ENCODE measurements at places on chromosomes 4 and X.

DNA sequence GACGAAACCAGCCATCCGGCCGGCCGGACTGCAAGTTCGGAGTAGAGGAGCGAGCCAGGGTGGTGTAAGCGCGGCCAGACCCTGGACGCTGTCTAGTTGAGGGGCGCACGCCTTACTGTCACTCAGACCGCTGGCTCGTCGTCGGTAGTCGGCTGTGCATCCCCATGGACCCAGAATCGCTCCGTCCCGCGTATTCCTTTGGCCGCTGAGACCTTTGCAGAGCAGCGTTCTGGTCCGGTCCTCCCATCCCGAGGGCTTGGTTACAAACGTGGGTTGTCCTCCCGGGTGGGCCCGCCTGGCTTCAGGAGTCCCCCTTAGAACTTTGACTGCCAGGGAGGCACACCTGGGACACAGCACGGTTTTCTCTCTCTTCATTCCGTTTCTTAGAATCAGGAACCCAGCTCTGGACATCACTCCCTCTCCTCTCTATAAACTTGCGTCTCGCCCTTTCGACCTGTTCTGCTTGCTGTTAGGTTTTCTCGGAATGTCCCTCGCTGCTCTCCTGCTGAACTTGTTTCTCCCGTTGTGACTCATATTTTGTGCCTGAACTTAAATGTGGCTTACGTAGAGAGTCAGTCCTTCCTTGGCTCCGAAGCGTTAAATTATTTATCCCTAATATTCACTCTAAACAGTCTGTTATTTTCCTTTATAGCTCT lies 672 bp downstream of the PGM2 start:
- DNase-seq: no peak

DNA sequence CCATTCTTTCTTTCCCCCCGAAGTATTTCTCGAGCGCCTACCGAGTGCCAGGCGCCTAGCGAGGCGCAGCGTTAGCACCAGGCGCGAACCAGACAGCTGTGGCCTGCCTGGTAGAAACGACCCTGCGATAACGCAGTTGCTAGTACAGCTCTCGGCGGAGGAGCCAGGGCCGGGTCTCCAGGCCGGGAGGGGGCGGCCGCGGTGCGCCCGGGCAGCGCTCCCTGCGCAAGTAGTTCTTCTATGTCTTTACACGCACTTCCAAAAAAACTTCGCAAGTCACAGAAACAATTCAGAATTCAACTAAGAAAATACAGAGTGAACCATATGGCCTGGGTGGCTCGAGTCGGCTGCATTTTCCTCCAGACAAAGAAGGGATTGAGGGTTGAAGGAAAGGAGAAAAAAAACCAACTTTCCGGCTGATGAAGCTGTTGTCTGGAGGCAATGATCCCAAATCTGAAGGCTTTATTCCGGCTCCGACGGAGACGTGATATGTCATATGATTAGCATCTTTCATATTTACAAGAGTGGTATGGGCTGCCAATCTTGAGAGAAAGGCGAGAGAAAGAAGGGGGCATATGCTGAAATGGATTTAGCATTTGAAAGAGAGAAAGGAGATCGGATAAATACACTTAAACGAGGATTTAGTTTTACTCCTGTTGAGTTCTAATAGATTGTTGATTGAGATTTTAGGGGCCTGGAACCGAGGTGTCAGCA lies 7.2 kb upstream of the NEUROG2 start:
- no peak for DNase-seq

DNA sequence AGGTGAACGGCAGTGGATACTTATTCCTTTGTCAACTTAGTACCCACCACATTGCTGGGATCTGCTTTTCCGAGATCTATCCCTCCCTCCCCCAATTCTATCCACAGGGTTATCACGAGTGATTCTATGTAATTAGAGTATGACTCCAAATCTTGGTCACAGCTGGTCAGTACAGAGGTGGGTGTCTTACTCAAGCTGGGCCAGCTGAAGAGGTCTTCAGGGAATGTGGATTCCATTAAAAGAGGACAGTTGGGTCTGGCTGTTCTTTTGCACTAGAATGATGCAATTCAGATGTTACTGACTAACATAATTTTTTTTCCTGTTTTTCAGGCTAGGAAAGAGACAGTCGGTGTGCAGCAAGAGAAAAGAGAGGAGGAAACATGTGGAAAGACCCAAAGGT lies 92.3 kb downstream of the HS3ST1 start:
- no peak for DNase-seq

DNA sequence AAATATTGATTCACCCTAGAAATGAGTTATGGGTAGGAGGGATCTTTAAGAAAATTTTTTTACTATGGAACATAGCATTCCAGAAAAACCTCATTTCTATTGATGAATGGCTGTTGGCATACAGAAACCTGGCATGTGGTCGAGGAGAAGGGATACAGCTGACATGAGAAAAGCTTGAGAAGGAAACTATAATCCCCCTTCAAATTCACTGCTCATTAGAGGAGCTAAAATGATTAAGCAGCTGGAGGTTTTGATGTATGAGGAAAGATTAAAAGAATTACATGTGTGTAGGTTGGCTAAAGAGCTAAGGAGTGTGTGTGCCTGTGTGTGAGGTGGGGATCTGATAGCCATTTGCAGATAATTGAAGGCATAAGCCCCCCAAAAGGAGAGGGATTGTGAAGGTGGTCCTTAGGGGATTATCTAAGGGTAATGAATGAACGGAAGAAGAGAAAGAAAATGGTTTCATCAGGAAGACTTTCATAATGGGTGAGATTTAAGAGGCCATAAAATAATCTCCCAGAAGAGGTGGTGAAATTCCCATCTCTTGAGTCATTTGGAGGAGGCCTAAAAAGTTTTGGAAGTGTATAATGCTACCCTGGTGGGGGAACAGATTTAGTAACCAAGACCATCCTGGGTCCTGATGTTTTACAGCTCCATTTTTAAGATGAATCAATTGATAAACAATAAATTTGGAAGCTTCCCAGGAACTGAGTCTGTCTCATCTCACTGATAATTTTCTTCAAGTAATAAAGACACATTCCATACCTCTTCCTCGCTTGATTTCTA lies 272.0 kb upstream of the HAND2 start:
- no peak for DNase-seq

- no peak for DNase-seq
Measured at GRCh38 chrX:20664774-20665173, 398.1 kb upstream of the RPS6KA3 start.

- DNase-seq: no peak
Measured at GRCh38 chrX:54029529-54030143, 14.6 kb downstream of the PHF8 start.

DNA sequence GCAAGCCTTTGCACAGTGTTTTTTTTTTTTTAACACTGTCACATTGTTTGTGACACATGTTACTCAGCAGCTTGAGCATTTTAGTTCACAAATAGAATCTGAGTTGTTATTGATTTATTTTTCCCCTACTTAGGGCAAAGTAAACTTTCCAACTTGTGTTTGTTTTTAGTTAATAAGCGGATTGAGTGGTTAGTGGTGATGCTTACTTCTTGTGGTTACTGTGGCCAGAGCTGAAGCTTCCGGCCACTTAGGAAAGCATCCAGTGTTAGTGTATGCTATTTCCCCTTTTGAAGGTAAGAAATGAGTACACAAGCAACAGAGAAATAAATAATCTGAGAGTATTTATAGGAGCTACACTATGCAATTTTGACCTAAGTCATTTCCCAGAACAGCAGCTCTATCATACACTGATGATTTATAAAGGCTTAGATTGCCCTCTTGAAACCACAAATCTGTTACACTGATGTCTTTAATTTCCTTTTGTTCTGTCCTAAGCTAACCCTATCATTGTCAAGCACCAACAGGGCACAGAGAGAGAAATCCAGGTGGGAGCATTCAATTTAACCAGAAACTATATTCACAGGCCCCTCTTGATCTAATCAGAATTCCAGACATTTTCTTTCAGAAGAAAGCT lies 2464.6 kb downstream of the PCDH7 start:
- DNase-seq: no peak

GRCh38 chr4:174156239-174156826 lies 127.1 kb downstream of the FBXO8 start:
- DNase-seq: no peak

DNA sequence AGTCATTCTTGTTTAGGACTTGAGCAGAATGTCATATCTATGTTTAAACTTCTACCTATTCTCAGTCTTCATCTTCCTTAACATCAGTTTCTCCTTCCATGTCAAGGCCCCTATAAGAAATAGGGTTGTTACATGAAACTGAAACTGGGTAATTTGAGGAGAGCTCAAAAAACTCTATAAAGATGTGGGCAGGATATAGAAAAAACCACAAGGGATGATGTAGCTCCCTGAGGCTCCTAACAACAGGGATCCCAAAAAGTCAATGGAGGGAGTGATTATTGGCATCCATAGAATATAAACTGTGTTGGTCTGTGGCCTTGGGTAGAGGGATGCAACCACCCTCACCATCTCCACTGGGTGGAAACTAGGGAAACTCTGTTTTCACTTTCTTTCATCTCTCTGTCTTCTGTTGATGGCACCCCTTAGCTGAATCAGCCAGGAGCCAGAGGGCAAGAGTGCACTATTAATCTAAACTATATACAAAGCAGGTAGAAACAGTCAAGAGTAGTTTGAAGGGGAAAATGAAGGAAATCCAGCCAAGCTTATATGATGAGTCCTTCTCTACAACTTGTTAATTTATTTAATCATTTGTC lies 27.6 kb downstream of the C4orf54 start:
- no peak for DNase-seq

- DNase-seq: no peak
Measured at GRCh38 chr4:4599481-4600275, 57.8 kb upstream of the STX18 start.

GRCh38 chr4:188372058-188372457 lies 232.8 kb downstream of the TRIML1 start:
- no peak for DNase-seq

GRCh38 chrX:43002526-43003203 lies 224.7 kb upstream of the PPP1R2C start:
- DNase-seq: no peak

DNA sequence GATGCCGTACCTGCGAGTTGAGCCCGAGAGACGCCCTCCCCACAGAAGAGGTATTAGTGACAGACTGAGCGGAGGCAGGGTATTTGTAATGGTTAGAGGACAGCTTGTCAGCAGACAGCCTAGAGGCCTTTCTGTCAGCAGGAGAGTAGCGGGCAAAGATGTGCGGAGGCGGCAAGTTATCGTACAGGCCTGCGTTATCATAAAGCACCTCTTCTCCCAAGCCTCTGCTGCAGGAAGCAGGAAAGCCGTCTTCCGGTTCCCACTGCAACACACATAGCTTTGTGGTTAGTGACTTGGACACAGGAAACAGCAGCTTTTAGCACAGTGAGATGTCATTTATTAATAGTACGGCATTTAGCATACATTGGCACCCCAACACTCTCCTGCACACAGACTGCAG lies 158.3 kb downstream of the AFAP1 start:
- peak; percentile 15 for DNase-seq

- DNase-seq: no peak
Measured at GRCh38 chrX:16403808-16404207, 236.5 kb downstream of the MAGEB17 start.

- DNase-seq: no peak
Measured at GRCh38 chr4:5019274-5019673, at the start of gene CYTL1. TSS of gene CYTL1 (minus strand) at chr4:5019458. CDS start at chr4:5019445, 13 bp downstream.

- no peak for DNase-seq
Measured at GRCh38 chr4:39609454-39609931, 29.2 kb downstream of the SMIM14 start.

GRCh38 chr4:163966612-163967011 lies 472.1 kb downstream of the TMA16 start:
- no peak for DNase-seq

DNA sequence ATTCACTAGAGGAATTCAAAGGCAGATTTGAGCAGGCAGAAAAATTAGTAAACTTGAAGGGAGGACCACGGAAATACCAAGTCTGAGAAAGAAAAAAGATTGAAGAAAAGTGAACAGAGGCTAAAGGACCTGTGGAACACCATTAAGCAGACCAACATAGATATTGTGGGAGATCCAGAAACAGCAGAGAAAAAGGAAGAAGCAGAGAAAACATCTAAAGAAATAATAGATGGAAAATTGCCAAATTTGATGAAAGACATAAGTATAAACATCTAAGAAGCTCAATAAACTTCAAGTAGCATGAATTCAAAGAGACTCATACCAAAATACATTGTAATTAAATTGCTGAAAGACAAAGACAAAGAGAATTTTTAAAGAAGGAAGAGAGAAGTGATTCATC lies 31.0 kb downstream of the ADAMTS3 start:
- DNase-seq: no peak

- DNase-seq: no peak
Measured at GRCh38 chr4:169484485-169484884, 127.9 kb downstream of the NEK1 start.

DNA sequence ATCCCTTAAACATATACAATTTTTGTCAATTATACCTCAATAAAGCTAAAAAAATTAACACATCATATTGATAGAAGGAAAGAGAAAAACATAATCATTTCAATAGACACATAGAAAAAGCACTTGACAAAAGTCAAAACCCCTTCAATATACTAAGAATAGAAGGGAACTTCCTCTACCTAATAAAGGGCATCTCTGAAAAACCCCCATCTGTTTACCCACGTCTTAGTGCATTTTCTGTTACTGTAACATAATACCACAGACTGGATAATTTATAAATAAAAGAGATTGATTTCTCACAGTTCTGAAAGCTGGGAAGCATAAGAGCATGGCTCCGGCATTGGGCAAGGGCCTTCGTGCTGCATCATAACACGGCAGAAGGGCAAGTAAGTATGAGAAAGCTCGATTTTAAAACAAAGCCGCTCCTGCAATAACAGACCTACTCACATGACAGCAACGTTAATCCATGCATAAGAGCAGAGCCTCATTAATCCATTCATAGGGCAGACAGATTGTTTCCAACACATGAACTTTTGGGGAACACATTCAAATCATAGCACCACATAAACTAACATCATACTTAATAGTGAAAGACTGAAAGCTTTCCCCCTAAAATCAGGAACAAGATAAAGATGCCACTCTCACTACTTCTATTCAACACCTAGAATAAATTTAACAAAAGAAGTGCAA lies 15.7 kb downstream of the STEEP1 start:
- no peak for DNase-seq

DNA sequence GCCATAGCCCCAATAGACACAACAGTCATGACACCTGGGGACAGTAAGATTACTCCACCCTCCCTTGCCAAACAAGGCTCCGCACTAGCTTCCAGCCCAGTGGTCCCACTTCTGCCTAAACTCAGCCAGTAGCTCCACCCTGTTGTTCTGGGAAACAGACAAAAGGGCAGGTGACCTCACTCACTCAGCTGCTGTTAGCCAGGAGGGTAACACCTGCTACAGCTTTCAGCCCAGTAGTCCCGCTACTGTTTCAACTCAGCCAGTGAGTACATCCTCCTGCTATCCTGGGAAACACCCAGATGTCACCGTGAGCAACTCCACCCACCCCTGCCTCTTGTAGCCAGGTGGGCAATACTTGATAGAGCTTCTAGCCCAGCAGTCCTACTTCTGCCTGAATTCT lies 162.7 kb upstream of the CPXCR1 start:
- no peak for DNase-seq

- DNase-seq: no peak
Measured at GRCh38 chr4:109754093-109754857, 24.4 kb upstream of the PLA2G12A start.

DNA sequence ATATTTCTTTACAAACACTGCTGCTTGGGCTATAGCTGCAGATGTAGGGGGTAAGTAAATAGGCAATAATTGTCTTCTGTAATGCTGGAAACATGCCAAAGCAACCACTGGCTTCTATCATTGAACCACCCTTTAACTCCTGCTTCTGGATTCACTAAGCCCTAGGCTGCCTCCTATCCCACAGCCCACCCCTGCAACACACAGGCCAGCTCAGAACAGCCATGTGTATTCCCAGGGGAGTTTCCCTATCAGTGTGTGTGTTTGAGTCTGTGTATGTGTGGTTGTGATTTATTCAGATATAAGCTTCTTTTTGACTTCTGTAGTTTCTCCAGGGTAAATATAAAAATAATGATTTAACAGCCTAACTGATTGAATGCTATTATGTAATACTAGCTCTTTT lies 291.3 kb downstream of the PCDH10 start:
- no peak for DNase-seq

All from stimulated activated CD4-positive, alpha-beta T cell treated with anti-CD3 and anti-CD28 coated beads, Interleukin-4, amount 100 ng/mL, for 24 hours (primary cell).